Right ventricle myocardium inferior (tissue), 1 donor: ENCODE measurements at places on chromosomes 4 and X.

- DNase-seq: no peak
Measured at GRCh38 chr4:142683503-142683902, 162.6 kb downstream of the INPP4B start.

- no peak for DNase-seq
Measured at GRCh38 chr4:61446941-61447340, 246.8 kb downstream of the ADGRL3 start.

DNA sequence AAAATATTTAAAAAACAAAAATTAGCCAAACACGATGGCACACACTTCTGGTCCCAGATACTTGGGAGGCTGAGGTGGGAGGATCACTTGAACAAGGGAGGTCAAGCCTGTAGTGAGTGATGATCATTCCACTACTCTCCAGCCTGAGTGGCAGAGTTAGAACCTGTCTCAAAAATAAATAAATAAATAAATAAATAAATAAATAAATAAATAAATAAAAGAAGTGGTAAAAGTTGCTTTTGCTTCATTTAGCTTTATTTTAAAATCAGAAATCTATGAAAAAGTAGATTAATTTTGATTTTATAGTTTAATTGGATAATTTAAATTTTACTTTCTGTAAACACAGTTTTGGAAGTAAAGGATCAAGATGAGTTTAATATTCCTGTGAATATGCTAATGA lies 552.9 kb upstream of the PCDH10 start:
- DNase-seq: no peak

DNA sequence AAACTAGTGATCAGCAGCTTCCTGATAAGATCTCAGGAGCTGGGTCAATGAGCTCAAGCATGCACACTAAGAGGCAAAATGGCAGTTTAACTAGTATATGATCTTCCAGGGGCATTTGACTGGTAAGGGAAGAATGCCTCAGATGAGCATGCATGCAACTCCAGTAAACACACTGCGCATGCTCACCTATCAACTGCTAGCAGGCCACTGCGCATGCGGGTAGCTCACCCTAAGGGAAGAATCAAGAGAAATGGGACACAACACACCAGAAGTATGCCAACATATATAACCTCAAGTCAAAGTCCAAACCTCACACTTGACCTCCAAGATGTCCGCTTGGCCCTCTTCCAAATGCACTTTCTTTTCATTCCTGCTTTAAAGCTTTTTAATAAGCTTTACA lies 1004.0 kb downstream of the ADGRL3 start:
- no peak for DNase-seq

- no peak for DNase-seq
Measured at GRCh38 chr4:55018521-55018920, 106.9 kb downstream of the KDR start.

GRCh38 chr4:87390891-87391575 lies at the start of gene HSD17B11:
TSS of gene HSD17B11 (minus strand) at chr4:87391188. CDS start at chr4:87391070, 118 bp downstream.
- peak; percentile 95 for DNase-seq

DNA sequence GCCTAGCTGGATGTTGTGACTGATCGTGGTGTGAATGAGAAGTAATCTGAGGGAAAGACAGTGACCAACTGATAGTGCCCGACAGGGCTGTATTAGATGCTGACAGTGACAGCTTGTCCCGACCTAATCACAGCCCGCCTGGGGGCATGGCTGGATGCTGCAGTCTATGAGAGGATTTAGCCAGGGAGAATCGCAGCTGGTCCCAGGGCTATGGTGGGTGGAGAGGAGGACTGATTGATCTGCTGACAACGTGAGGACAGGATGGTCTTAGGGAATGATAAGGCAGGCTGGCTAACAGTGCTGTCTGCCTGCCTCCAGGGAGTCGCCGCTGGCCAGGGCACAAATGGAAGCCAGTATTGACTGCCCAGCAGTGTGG lies 621 bp upstream of the SUV39H1 start:
- DNase-seq: no peak

- DNase-seq: no peak
Measured at GRCh38 chr4:147396105-147396504, 84.8 kb upstream of the EDNRA start.

DNA sequence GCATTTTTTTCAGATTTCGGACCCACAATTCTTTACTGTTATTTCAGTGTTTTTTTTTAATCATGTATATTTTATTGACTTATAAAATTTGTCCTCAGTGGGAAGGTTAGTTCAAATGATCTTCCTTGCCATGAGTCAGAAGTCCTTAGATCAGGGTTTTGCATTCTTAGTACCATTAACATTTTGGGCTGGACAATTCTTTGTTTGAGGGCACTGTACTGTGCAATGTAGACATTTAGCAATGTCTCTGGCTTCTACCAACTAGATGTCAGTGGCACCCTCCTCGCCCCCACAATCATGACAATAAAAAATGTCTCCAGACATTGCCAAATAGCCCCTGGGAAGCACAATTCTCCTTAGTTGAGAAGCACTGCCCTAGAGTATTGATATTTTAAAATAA lies 176.6 kb downstream of the VEGFC start:
- DNase-seq: no peak

DNA sequence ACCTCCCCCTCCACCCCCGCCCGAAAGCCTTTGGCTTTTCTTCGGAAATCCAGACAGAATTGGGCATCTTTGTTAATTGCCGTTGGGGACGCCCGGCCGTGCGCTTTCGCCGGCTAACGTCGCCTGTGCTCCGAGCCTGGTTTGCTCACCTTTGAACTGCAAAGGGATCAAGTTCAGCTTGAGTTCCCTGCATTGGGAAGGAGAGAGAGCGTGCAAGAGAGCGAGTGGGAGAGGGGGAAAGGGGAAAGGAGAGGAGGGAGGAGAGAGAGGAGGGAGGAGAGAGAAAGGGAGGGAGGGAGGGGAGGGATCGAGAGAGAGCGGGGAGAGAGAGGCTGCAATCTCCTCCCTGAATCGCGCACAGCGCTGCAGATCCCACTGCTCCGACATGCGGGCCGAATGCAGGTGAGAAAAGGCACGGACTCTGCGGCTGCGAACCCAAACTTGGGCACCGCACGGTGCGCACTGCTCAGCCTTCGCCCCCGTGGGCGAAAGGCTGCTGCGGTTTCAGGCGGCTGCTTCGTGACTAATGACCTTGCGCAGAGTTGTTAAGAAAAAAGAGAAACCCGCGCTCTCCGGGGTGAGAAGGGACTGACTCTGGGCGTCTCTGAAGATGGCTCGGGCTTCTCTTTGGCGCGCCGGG lies at the start of gene PCDH7:
Gene PCDH7 (plus strand): TSS at position 349 of the 640 bp plus-strand sequence. CDS start 1,054 bp downstream, outside the sequence.
- DNase-seq: peak; percentile 69

- no peak for DNase-seq
Measured at GRCh38 chr4:82515705-82516104, 46.1 kb downstream of the TMEM150C start.

- peak; percentile 39 for DNase-seq
Measured at GRCh38 chr4:53576071-53576617, 15.1 kb downstream of the LNX1 start.
